ENCODE measurements at places on chromosomes 1 and 21.

DNA sequence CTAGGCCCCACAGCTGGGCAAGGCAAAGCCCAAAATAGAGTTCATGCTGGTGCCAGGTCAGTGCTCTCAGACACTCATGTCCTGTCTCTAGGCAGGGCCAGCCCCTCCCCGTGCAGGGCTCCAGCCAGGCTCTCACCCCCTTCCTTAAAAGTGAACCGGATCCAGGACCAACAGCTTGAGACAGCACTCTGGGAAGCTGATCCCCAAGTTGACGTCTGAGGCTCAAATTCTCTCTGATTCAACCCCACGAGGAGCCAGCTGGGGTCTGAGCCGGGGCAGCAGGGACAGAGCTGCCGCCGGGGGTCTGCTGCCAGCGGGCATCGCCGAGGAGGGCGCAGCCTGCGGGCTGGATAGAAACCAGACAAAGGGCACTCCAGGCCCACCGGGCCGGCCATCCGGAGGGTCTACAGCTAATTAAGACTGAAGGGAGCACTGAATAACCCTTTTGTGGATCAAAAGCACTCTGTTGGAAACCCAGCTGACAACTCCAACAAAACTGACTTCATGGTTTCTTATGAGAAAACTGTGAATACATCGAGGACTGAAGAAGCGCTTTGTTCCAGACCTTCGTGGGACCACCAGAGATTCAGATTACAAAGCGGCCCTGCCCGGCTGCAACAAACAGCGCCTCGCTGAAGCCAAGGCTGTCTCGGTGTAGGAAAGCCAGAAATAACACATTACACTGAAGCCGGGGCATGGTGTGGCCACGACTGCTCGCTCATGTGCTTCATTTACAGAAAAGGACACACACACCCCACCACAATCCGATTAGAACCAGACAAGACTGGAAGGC lies 95.8 kb downstream of the PSMG1 start:
- no peaks in the 10 kb centered on the region for H3K27me3 ChIP-seq
- no peaks in the 10 kb centered on the region for H3K36me3 ChIP-seq
- DNase-seq = no peak
- H3K4me3 ChIP-seq = peak overlapping the region; percentile 27

DNA sequence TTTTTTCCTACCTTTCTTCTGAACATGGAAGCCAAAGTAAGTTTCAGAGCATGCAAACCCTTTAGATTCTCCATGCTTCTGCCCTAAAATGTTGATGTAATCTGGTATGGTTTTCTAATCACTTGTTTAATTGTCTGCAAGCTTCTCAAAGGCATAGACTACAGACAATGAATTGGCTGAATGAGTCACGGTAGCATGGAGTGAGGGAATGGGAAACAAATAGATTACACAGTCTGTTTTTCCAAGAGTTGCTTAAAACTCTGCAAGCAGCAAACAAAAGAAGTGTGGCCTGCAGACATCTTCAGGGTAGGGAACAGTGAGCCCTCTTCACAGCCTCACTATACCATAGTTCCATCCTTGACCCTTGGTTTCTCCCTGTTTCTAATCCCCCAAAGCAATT lies 326.0 kb downstream of the BARHL2 start:
- no peak for DNase-seq
- no peak overlapping the region for H3K4me3 ChIP-seq
- H3K27me3 ChIP-seq = no peaks in the 10 kb centered on the region
- peaks cover 5% of the 10 kb centered on the region for H3K4me1 ChIP-seq
- H3K27ac ChIP-seq = no peak overlapping the region

GRCh38 chr1:93800856-93801255 lies 78.2 kb downstream of the DNTTIP2 start:
- DNase-seq = no peak
- H3K27me3 ChIP-seq = no peaks in the 10 kb centered on the region
- H3K36me3 ChIP-seq = no peaks in the 10 kb centered on the region
- H3K4me1 ChIP-seq = peaks cover 25% of the 10 kb centered on the region
- H3K27ac ChIP-seq = no peak overlapping the region

DNA sequence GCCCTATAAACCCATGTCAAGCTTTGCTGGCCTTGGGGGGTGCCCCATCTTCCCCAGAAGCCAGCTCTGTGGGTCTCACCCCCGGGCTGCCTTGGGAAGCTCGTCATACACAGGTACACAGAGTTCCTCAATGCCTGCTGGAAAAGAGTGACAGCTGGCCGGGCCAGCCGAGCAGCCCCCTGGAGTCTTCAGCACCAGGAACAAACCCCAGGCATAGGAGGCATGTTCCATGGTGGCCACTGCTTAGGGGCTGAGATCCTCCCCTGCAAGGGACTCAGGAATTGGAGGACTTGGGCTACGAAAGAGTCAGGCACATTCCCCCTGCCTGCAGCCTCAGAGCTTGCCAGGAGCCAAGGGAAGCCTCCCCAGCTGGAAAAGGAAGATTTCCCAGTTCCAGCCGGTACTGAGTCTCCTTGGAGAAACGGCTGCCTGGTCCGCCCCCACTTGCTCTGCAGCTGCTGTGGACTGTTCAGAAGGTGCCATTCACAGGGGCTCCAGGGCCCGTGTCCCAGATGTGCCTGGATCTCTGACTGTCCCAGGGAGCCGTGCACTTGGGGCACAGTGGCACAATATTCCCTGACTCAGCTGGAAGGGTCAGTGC lies 89.5 kb downstream of the STUM start:
- H3K36me3 ChIP-seq = peaks cover 10% of the 10 kb centered on the region
- no peak for DNase-seq
- no peak overlapping the region for H3K4me3 ChIP-seq
- H3K27me3 ChIP-seq = no peaks in the 10 kb centered on the region
- peaks cover 5% of the 10 kb centered on the region for H3K4me1 ChIP-seq

GRCh38 chr1:10646347-10646861 lies 150.0 kb downstream of the CASZ1 start:
- no peaks in the 10 kb centered on the region for H3K27me3 ChIP-seq
- H3K4me3 ChIP-seq = no peak overlapping the region
- no peak for DNase-seq
- no peak overlapping the region for H3K27ac ChIP-seq

DNA sequence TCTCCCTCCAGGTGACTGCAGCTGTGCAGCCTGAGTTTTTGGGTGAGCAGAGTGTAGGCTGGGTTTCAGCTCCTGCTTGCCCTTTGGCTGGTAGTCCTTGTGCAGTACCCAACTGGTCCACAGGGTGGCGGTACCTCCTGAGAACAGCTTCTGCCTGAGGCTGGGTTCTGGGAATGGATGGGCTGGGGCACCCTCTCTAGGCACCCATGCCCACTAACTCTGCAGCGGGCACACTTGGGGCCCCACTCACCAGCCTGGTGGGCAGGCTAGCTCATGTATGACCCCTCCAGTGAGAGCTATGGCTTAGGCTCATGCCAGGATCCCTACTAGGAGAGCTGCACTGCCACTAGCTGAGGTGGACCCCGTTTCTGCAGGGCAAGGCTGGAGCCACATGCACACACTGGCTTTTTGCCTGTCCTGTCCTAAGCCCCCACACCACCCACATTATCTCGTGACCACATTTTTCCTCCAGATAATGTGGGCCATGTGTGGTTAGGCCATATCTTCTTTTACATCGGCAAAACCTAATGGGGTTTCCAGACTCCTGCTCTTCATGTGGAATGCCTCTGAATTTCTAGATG lies 15.5 kb upstream of the GSTM4 start:
- H3K27me3 ChIP-seq = no peaks in the 10 kb centered on the region
- H3K27ac ChIP-seq = no peak overlapping the region
- H3K4me1 ChIP-seq = peaks cover 4% of the 10 kb centered on the region

DNA sequence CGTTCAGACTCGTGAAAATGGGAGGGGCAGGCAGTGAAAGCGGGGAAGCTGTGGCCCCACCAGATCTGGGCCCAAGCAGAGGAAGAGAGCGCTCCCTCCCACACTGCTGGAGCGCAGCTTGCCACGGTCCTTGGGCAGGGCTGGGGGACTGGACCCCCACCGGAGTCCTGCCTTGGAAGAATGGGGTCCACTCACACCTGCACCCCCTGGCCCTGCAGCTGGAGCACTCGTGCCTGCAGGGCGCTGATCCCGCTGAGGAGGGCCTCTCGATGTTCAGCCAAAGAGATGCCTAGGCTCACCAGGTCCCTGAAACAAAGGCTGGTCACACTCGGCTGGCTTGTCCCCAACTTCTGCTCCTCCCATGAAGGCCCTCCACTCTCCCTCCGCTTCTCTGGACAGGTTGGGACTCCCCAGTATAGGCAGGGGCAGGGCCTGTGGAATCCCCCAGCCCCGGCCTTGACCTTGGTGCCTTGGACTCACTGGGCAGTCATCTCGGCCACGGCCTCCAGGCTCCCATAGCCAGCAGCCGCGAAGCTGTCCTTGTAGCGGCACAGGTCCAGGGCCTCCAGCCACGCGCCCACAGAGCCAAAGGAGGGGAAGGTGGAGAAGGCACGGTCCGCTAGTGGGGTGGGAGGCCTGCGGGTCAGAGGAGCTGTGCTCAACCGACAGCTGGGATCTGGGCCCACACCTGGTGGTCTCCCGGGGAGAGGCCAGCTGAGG lies 26.0 kb downstream of the CDCA8 start:
- H3K27ac ChIP-seq = no peak overlapping the region
- no peaks in the 10 kb centered on the region for H3K27me3 ChIP-seq
- DNase-seq = no peak
- H3K36me3 ChIP-seq = no peaks in the 10 kb centered on the region

DNA sequence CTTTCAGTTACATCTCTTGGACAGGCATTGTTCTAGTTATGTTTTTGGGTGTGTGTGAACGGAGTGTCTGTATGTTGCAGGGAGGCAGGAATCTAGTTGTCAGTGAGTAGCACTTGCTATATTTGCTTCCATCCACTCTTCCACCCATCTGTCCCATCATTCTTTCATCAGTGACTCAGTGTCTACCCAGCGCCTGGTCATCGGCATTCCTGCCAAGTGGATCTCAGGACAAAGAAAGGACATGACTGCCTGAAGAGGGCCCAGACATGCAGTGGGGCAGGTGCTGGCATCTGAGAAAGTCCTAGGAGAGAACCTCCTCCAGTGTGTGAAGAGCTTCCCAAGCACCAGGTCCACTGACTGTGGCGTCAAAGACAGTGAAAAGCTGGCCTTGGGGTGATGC lies 27.3 kb upstream of the MAGOH start:
- no peaks in the 10 kb centered on the region for H3K4me1 ChIP-seq
- peaks cover 3% of the 10 kb centered on the region for H3K36me3 ChIP-seq
- DNase-seq = no peak
- H3K27me3 ChIP-seq = no peaks in the 10 kb centered on the region

DNA sequence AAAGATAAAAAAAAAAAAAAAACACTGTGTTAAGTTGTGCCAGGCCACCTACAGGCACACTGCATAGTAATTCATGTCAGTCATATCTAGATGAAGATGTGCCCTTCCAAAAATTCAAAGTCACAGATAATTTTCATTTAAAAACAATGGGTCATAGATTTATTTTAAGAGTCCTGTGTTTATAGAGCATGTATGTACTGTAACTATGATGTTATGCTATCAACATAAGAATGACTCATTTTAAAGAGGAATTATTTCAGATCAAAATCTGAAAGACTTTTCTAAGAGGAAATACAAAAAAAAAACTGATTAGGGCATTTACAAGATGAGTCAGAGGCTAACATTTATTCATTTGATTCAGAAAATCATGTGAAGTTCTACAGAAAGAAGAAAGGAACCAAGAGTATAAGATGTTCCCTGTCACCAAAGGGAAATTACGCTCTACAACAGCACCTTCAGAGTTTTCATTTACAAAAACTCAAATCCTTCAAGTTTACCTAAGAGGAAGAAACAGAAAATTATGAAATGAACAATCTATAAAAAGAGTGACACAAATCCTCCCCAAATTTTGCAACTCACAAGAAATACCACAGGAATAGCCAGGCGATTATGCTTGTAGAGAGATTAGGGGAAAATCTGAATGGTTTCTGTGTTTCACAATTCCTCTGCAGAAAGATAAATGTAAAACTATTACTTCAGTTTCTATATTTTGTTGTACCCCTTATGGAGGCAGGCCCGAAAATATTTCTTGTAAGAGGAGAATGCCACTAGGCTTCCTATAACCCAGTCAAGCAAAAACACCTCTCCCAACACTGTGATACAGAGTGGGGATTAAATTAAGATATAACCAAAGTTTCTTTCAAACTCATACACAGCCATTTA lies 13.8 kb downstream of the TP53BP2 start:
- no peaks in the 10 kb centered on the region for H3K36me3 ChIP-seq
- H3K27me3 ChIP-seq = no peaks in the 10 kb centered on the region
- H3K27ac ChIP-seq = peak overlapping the region; percentile 58
- peak overlapping the region; percentile 15 for H3K4me3 ChIP-seq
- H3K4me1 ChIP-seq = peaks cover 82% of the 10 kb centered on the region
- DNase-seq = no peak

DNA sequence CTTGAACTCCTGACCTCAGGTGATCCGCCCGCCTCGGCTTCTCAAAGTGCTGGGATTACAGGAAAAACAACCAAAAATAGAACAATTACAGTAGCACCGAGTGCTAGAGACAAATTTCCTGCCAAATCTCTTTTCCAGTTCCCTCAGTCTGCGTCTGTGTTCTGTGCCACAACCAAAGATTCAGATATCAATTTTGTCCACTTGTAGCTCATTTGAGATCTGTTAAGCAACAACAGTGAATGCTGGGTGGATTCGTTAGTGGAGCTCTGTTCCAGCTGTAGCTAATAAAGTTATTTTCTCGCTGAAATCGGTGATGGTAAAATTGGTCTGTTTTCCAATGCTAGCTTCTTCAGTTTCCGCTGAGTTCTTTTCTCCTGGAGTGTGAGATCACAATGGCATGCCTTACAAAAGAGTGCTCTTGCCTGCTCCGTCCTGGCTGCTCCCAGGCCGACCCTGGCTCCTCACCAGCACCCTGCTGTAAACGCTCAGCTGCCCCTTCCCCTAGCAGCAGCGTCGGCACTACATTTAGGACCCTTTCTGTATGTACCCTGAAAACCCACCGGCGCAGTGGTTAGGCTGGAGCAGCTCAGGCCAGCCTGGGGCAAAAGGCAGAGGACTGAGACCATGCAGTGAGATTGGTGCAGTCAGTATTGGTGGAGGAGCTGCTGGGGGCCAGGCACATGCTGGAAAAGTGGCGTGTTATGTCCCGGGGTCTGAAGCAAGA lies 395.4 kb downstream of the KIF26B start:
- H3K27ac ChIP-seq = no peak overlapping the region
- H3K27me3 ChIP-seq = no peaks in the 10 kb centered on the region
- H3K4me3 ChIP-seq = no peak overlapping the region
- no peak for DNase-seq
- no peaks in the 10 kb centered on the region for H3K36me3 ChIP-seq
- H3K4me1 ChIP-seq = no peaks in the 10 kb centered on the region

DNA sequence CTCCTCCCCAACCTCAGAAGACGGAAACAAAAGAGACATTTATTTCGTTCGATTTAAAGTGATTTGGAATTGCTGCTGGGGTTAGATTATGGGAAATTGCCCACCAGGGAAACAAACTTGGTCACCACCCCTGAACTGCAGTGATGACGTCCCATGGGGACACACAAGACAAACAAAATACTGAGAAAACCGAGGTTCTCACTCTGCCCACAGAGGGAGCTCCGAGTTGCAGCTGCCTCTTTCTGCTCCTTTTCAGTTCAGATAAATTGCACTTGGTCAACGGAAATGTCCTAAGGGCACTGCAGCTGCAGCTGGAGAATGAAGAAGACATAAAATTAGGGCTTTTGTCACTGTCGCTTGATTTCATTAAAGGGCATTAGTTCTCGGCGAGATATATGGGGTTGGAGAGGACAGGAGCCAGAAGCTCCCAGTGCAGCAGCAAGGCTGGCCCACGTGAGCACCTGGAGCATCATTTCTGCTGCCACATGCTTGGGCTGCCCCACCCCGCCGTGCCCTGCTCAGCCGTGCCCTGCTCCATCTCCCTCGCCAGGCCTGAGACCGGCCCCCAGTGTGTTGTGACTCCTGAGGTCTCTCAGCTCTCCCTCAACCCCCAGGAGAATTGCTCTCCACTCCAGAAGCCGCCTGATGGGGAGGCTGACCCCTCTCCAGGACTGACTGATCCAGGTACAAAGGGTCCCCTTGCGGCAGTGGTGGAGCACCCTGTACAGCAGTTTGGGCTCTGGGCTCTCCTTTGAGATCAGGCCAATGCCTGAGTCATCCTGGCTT lies 231.7 kb upstream of the AJAP1 start:
- no peak overlapping the region for H3K4me3 ChIP-seq
- H3K36me3 ChIP-seq = no peaks in the 10 kb centered on the region
- H3K27ac ChIP-seq = no peak overlapping the region
- no peaks in the 10 kb centered on the region for H3K4me1 ChIP-seq
- no peak for DNase-seq

Measured in thoracic aorta (tissue), 2 donors.